AG10803 (cell line): ENCODE measurements at places on chromosomes 2 and 18.

GRCh38 chr18:51211552-51211951 is 14.1 kb upstream of the MEX3C start:
- DNase-seq, result peak; percentile 63

DNA sequence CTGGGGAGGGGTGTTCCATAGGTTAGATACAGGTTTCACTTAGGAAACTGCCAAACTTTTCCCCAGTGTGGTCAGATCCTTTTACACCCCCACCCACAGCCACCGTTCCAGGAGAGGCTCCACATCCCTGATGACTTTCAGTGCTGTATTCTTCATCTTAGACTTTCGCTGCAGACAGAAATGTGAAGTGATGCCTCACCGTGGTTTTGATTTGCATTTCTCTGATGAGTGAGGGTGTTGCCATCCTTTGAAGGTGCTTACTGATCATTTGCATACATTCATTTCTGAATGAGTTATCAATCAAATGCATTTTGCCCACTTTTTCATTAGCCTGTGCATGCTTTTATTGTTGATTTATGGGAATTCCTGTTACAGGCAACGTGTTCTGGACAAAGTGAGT is 14.9 kb downstream of the COPS9 start:
- DNase-seq, result no peak

- DNase-seq, result peak; percentile 70
Measured at GRCh38 chr2:54528311-54528955, 72.3 kb downstream of the SPTBN1 start.

- DNase-seq, result no peak
Measured at GRCh38 chr2:176092270-176093144, at the start of gene HOXD13. Gene HOXD13 (plus strand): TSS chr2:176092721. CDS start chr2:176092891, 170 bp downstream.

DNA sequence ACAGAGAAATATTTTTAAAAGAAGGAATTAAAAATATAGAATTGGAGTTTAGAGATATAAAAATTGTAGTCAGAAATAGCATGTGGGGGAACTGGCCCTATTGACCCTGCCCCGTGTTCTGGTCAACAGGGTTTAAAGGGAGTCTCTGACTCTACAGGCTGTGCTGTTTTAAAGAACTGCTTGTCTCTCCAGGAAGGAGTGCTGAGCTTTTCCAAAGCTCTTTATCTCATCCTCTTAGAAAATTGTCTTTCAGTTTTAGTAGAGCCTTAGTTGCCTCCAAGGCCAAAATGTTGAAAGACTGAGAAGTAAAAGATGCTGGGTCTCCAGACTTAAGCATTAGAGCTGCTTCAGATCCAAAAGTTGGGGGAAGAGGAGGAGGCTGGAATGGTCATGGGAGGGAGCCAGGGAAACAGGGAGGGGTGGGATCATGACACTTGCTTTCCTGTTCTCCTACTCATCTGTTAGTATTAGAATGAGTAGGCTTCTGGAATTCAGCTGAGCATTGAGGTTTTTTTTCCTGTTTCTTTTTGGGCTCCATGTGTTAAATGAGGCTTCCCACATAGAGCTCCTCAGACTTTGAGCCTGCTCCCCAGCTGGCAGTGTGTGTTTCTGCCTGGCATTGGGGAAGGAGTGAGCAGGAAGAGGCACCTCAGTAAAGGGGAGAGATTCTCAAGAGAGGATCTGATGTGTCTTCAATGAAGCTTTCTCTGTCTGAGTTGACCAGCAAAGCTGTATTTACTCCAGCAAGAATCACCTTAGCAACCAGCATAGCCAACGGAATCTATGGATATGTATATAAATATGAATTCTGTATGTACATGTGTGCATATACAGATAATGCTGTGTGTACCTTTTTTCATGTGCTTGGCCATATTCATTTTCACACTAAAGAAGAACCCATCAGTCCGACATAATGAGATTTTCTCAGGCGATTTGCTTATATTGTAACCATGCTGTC is 186.8 kb upstream of the FBXO11 start:
- peak; percentile 20 for DNase-seq

- no peak for DNase-seq
Measured at GRCh38 chr2:233852056-233852455, 2.3 kb downstream of the HJURP start.

- DNase-seq, result no peak
Measured at GRCh38 chr2:26572591-26572990, 68.6 kb downstream of the CIB4 start.

GRCh38 chr2:31219131-31219969 is 2.0 kb upstream of the CAPN14 start:
- no peak for DNase-seq

- DNase-seq, result no peak
Measured at GRCh38 chr2:234528410-234529148, 31.7 kb upstream of the ARL4C start.

DNA sequence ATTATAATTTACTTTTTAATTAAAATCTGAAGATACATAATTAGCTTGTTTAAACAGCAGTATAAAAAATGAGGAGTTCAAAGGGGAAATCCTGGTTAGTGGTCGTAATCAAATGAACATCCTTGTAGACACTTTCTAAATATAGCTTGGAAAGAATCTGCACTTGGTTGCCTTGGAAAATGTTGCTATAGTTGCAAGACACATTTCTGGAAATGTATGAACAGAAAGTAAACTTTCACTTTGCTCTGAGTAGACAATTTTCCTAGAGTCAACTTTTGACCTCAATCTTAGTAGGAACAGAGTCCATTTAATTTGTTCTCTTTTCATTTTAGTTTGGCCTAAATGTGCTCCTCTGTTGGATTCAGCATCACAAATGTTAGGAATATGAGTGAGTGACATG is 38.3 kb downstream of the GCA start:
- no peak for DNase-seq

DNA sequence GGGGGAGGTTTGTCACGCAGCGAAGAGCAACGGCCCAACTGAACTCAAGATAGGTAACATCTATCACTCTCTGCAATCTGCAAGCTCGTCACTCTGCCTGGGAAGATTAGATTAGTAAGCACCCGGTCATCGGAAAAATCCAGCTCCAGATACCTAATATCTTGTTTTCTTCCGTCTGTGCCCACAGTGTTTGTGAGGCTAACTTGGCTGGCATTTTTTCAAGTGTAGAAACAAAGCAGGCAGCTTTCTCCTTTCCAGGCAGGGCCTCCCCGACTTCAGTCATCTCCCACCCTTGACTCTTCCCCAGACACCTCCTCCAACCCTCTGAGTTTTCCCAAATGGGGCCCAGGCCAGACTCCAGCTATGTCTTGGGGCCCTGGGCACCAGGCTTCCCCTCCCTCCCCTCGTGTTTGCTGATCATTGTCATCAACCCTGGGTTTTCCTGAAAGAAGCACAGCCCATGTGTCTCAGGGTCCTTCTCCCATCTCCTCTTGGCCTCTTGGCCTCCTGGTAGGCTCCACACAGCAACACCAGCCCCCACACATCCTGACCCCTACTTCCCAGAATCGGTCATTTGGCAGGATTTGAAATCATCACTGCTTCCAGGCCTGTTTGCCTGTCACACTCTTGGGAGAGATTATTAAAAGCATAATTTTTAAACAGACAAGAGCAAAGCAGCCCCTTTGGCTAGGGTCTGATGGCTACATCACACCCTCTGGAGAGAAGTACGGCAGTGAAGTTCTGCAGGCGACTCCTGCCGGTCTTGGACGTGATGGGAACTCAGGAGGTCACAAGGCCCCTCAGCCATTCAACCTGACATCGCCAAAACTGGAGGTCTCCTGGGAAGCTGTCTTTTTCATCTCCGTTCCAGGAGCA is 144.9 kb upstream of the ID2 start:
- DNase-seq, result peak; percentile 8

DNA sequence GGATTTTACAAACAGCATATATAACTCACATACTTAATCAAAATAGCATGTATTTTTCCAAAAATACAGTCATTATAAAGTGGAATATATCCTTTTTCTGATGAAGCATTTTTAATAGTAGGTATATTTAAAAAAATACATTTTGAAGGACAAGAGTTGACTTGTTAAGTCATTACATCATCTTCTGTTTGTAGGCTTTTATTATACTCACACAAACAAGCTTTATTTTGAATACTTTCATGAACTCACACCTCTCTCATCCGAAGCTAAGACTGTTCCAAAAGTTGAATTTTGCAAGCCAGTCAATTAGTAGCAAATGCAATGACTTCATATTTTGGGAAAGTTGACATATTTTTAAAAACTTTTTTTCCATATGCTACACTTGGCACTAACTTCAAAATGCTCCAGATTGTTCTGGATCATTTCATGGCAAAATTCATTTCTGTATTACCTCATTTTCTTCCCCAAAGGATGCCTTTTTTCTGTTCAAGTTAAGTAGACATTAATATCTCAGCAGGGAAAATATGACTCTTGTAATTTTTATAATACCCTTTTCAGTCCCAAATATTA is 68.5 kb upstream of the WDR75 start:
- DNase-seq, result peak; percentile 36

DNA sequence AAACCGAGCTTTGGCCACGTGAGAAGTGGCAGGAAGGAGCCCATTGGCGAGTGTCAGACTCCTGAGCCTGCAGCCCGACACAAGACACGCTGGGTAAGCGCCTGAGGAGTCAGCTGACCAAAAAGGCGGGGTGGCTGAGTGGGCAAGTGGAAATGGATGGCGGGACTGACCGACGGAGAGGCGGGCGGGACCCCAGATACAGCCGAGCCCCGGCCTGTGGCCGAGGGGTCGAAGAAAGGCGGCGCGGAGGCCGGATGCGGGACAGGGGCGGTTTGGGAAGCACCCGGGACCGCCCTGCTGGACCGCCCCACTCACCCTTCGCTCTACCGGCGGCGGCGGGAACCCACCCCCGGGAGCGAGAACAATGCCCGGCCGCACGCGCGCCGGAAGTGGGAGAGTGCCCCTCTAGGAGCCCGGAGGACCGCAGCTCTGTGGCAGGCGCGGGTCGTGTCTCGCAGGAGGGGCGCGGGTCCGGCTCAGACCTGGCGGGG is 22.8 kb downstream of the ZSCAN30 start:
- DNase-seq, result peak; percentile 29

DNA sequence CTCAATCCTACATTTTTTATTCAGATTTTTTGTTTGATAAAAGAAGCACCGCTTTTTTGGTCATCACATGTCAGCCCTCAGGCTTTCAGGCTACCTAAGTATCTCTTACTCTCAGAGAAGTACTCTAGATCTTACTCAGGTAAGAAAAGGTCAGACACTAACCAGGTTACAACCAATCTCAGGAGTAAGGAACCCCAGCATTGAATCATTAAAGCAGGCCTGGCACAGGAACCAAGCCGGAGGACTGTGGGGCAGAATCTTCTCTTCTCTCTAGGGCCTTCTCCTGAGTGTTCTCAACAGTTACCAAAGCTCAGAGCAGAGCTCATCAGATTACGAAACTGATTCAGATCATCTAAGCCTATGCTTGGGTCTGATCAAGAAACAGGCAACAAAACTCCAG is 28.2 kb downstream of the RBMS1 start:
- no peak for DNase-seq

GRCh38 chr2:108266218-108266617 is 22.5 kb upstream of the SULT1C2 start:
- DNase-seq, result no peak
